DMS153 (cell line): ENCODE measurements at places on chromosomes 4 and X.

DNA sequence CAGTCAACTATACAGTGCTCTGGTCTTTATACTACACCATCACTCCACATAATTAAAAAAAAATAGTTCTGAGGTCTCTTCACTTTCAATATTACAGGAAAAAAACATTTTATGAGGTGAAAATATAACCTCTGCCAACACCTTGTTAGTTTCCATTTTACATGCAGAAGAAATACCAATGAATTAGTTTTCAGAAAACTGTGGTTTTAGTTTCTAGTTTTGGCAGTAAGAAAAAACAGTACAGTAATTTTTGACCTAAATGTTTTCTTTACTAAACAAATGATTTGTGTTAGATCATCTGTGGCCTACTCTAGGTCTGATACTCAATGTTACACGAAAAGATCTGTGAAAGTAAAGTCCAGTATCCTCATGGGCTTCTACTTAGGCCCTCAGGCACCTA lies 10.0 kb downstream of the SULT1E1 start:
- DNase-seq, result no peak

DNA sequence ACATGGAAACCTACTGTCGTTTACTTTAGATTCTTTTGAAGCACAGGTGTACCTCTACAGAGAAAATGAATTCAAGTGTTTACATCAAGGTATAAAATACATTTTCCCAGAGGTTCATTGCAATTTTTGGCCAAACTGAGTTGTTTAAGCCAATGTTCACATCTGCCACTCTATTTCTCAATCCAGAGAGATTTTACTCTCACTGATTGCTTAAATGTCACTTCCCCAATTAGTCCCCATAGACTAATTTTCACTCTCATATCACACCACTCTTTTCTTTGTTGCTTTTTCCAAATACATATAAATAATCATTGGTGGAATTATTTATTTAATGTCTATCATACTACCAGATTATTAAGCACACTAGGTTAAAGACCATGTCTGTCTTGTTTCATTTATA lies 271.8 kb downstream of the PPP3CA start:
- no peak for DNase-seq

GRCh38 chr4:13940921-13941320 lies 313.4 kb upstream of the BOD1L1 start:
- DNase-seq, result no peak

DNA sequence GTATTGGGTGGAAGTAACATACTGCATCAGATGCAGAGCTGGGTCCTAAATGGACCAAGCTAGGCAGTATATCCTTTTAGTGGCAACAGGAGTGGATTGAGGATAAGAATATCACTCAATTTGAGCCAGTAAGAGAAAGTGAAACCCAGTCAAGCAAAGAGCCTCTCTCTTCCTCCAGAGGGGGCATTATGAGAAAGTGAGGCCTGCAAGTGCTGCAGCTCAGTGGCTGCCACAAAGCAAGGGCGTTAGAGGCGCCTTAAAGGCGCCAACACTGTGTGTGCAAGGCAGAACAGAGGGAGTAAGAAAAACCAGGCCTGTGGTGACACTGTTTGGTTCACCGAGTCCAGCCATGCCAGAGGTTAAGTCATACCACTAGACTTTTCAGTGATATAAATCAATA lies 17.5 kb downstream of the STX18 start:
- no peak for DNase-seq

DNA sequence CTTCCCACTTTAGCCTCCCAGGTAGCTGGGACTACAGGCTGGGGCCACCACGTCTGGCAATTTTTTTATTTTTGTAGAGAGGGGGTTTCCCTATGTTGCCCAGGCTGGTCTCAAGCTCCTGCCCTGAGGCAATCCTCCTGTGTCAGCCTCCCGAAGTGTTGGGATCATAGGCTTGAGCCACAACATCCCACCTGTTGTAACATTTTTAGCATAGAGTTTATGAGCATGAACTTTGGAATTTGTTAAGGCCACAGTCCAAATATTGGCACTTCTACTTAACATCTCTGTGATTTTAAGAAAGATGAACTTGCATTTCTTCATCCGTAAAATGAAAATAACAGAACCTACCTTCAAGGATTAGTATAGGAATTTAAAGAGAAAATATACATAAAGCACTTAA lies 445.6 kb downstream of the IQCM start:
- DNase-seq, result no peak

DNA sequence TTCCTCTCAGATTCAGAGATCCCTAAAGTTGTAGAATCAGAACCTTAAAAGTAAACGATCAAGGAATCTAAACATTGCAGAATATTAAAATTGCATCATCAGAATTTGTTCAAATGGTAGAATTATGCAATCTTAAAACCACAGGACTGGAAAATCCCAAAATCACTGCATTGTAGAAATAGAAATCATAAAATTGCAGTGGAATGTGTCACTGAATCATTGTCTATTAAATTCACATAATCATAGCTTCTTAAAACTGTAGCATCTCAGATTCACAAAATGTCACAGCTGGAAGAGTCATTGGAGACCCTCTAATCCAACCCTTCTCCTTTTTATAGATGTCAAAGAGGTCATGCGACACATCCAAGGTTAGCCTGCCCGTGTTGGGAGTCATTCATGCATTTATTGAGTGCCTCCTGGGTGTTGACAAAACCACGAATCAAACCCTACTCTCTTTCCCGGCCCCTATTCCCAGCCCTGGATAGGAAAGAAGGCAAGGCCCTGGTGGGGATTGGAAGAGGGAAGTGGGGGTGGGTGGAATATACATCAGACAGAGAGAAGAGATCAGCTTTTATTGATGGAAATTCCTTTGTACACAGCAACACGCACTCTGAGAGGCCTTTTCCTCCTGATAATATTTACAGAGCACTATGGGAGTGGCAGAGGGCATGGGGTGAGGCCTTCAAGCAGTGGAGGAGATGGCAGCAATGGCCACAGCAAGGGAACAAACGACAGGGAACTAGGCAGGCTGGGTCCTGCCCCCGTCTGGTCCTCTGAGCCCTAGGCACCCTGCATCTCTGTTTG lies 15.4 kb downstream of the IQSEC2 start:
- no peak for DNase-seq

- DNase-seq, result no peak
Measured at GRCh38 chrX:40444133-40444532, 136.6 kb upstream of the ATP6AP2 start.

DNA sequence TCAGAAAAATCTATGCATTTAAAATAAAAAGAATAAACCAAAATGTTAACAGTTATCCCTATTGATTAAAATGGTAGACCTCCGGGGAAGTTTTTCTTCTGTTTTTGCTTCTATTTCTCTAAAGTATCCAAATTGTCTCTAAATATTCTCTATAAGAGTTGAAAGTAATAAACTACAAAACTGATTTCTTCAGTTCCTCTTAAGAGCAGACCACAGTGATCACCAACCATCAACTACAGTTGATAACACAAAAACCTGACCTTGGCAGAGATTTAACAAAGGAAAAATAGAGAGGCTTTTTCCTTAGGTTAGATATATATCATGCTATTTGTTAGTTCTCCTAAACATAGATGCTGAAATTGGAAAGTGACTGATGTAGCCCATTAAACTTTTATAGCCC lies 27.3 kb downstream of the DDX60 start:
- DNase-seq, result no peak

- DNase-seq, result no peak
Measured at GRCh38 chrX:64843224-64843623, 133.0 kb downstream of the ZC4H2 start.

- no peak for DNase-seq
Measured at GRCh38 chr4:20268028-20268427, 16.3 kb downstream of the SLIT2 start.

GRCh38 chr4:89164400-89164799 lies 53.1 kb downstream of the TIGD2 start:
- DNase-seq, result no peak

DNA sequence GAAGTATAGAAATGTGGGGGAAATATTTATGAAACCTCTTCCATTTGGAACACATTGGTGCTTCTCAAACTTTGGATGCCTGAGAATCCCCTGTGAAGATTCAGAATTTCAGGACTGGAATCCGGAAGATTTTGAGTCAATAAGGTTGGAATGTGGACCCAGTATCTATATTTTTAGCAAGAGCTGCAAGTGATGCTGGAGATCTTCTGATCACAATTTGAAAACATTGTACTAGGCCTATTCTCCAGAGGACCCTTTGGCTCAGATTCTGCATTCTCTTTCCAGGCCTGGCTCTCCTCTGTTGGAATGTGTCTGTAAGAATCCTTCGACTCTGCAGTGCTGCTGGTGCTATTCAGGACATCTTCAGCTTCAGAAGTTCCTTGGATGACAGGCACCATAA lies 2.4 kb upstream of the PKD2 start:
- no peak for DNase-seq

DNA sequence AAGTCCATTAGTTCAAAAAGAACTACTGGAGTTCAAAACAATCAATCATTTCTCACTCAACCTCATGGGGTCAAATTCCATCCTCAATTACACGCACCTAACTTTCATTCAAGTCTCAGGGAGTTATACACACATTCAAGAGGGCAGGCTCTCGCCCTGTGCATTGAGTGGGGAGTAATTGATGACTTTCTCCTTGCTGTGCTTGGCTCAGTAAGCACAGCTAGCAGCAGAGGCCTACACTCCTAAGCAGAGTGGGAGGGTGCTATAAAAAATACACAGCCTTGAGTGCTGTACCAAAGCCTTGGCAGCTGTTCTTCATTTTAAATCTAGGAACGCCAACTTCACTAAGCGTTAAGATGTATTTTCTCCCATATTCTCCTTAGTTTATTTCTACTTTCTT lies 958.3 kb upstream of the ADGRL3 start:
- DNase-seq, result no peak

DNA sequence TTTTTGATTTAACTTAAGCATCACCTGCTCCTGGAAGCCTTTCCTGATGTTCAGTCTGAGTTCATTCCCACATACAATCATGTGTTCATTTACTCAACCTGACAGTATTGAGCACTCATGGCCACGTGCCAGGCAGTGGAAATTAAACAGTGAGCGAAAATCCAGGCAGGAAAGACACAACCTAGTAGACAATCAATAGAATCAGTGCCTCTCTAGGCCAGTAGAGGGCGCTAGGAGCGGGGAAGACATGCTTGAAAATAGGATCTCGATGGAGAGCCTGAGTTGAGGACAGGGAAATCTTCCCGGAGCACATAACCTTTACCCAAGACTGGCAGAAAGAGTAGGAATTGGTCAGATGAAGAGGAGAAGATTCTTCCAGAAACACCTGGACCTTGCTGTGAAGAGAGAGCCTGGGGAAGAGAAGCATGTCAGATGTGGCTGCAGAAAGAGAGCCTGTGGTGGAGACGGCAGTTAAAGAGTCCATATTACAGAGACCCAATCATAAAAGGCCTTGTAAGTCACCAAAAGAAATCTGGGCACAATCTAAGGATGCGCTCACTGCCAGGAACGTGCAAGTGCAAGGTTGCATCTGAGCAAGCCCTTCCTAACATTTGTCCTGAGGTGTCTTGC lies 103.5 kb downstream of the LDB2 start:
- DNase-seq, result peak; percentile 9

DNA sequence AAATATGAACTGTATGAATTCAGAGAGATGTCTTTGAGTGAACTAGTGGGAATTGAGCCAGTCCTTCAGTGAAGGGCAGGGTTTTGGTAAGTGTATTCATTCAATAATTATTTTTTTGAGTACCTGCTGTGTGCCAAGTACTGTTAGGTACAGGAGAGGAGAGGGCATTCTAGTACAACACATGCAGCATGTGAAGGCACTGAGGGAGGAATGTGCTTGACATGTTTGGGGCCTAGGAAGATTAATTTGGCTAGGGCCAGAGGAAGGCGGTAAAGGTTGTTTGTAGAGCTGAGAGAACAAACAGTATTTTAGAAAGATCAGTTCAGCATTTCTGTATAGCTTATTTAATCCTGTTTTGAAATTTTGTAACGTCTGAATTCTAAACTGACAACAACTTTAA lies 27.8 kb downstream of the APOOL start:
- DNase-seq, result no peak

DNA sequence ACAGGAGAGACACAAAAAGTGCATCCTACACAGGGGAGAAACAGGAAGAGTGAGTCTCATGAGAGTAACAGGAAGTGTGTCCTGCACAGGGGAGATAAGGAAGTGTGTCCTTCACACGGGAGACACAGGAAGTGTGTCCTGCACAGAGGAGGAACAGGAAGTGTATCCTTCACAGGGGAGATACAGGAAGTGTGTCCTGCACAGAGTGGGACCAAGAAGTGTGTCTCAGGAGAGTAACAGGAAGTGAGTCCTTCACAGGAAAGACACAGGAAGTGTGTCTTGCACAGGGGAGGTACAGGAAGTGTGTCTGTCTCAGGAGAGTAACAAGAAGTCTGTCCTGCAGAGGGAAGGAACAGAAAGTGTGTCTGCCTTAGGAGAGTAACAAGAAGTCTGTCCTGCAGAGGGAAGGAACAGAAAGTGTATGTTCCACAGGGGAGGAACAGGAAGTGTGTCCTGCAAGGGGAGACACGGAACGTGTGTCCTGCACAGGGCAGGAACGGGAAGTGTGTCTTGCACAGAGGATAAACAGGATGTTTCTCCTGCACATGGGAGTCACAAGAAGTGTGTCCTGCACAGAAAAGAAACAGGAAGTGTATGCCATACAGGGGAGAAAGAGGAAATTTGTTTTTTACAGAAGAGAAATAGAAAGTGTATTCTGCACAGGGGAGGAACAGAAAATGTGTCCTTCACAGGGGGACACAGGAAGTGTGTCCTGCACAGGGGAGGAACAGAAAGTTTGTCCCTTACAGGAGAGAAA lies 102.0 kb downstream of the ARSF start:
- DNase-seq, result no peak

DNA sequence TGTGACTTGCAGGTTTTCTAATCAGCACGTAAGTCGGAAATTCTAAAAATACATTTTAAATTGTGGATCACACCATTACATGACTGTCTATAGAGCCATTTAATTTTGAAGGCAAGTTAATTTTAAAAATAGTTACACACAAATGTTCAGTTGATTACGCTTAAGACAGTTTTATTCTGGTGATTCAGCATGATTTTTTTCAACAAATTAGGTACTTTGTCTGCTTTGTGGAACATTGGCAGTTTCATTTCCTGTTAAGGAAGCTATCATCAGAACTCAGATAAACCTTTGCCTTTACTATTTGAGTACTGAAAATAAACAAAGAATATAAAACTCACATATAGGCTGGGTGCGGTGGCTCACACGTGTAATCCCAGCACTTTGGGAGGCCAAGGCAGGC lies 19.5 kb downstream of the SAT1 start:
- no peak for DNase-seq

- DNase-seq, result no peak
Measured at GRCh38 chr4:120704538-120704937, 218.0 kb downstream of the PRDM5 start.

DNA sequence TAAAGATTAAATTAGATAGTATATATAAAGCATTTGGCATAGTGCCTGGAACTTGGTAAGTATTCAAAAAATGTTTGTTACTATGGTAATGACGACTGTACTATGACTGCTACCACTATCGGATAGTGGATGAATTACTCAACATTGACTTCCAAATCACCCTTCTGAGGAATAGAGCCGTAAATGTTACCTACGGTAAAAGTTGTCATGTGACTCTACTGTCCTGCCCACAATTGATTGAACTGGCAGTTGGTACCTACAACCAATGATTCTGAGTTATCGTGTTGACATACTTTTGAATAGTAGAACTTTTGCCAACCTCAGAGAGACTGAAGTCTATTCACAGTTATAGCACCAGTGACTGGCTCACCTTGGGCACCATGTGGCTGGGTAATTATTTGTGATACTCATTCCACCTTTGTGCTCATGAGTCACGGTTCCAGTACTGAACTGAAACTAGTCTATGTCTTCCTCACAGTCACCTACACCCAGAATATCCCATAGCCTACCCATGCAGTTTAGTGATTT lies 185.5 kb upstream of the PITX2 start:
- no peak for DNase-seq
